Large intestine (tissue), 12 donors: ENCODE measurements at places on chromosomes 6 and 20. TPM values are rescaled to one million over a fixed set of nuclear protein-coding genes. Genes with fewer than 3 reads are reported as not detected.
A peak's percentile ranks its signal among the peaks of the same experiment; 100 is the strongest.

The CDH26 gene
- 1.3 TPM for polyA plus RNA-seq

DNA sequence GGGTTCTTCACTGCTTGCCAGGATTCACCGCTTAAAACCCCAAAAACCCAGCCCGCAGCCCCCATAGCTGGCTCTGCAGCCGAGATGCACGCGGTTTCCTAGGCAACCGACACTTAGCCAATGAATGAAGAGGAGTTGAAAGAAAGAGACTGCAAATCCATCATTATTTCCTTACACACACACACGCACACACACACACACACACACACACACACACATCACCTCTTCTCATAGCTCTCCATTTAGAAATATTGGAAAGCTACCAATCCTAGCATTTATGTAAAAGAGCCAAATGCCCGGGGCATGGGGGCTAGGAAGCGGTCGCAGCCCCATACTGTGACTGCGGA is 3.4 kb upstream of the TUBB2B start:
- DNase-seq = no peak

GRCh38 chr6:136012198-136012887 is 160.8 kb downstream of the PDE7B start:
- DNase-seq = no peak

DNA sequence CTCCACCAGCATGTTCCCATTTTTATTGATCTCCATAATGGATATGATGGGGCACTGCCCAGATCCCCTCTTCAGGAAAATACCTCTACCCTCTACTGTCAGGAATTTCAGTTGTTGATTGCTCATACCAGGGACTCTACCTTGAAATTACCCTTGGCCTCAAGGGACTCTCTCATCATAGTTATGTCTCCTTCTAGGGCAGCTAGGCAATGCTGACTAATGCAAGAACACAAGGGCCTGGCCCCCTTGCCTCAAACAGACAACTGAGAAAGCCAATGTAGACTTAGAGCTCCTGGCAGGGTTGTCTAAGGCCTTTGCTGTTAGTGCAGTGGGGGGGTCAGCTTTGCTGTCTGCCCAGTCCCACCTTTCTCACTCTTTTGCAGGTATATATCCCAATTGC is 493.1 kb downstream of the BTBD3 start:
- DNase-seq = no peak

- DNase-seq = no peak
Observed at GRCh38 chr6:69914015-69914485, 47.7 kb downstream of the COL19A1 start.

DNA sequence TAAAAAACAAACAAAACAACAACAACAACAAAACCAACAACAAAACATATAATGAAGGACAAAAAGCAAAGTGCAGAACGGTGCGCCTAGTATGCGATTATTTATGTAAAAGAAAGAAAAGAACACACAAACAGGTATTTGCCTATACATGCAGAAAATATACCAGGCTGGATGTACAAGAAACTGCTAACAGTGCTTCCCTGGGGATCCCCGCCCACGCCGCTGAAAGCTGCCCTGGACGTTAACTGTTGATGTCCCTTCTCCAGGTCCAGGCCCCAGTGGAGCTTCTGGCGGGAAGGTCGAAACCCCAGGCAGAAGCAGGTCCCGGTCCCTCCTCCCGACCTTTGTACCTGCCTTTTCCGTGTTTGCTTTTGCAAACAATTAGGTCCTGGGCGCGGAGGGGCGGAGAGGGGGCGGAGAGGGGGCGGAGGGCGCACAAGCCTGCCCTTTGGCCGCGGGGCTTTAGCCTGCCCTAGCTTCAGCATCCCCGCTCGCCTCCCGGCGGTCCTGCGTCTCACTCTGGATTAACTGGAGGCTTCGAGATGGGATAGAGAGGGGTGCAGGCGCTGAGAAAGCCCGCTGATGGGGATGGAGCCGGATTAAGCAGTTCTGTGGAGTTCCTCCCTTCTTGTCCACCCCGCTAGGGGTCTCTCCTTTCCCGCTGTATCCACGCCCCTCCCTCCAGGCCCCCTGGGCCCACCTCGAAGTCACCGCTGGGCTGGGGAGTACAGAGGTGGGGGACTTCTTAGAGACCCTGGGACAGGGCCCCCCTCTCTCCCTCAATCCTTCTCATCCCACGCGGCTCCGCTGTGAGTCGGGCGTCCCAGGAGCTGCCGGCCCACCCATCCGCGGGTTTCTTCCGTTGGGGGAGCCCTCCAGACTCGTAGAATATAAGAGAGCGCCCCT is 8.2 kb upstream of the AHCY start:
- DNase-seq = peak; percentile 92

GRCh38 chr6:134282816-134283215 is 35.1 kb downstream of the SGK1 start:
- no peak for DNase-seq

DNA sequence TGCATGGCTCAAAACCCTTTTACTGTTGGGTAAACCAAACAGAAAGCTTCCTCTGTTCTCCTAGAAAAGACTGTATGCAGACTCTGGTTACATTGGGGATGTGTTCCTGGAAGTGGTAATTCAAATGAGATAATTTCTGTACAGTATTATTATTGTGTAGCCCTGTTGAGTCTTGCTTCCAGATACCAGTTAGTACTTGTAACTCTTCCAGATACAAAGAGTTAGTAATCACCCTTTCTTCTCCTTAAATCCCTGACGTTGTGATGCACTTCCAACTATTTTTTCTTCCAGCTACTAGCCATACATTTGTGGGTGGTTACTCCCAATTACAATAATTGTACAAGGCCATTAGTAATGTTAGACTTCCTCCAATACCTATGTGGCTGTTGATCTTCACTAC is 42.3 kb upstream of the GRIK2 start:
- no peak for DNase-seq

- DNase-seq = peak; percentile 37
Observed at GRCh38 chr20:50575865-50576720, 65.9 kb downstream of the PTPN1 start.
